Mucosa of gallbladder (tissue), 1 donor: ENCODE measurements at places on chromosomes 3 and 15.

GRCh38 chr3:11709782-11710181, 66.1 kb upstream of the VGLL4 start:
- no peak for DNase-seq

DNA sequence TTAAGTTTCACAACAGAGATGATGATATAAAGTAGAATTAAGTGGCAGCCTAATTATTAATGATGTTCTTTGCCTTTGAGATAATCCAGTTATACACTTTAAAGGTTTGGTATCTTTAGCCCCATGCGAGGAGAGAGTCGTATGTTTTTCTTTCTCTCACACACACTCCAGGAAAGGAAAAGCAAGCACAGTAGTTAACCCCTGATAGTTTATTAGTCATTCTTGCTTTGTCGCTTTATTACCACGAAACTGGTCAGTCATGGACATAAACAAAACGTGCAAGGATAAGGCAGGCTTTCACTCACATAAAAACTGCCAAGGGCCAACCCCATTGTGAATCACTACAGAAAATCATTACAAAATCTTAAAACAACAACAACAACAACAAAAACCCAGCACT, 866.9 kb downstream of the FHIT start:
- no peak for DNase-seq

DNA sequence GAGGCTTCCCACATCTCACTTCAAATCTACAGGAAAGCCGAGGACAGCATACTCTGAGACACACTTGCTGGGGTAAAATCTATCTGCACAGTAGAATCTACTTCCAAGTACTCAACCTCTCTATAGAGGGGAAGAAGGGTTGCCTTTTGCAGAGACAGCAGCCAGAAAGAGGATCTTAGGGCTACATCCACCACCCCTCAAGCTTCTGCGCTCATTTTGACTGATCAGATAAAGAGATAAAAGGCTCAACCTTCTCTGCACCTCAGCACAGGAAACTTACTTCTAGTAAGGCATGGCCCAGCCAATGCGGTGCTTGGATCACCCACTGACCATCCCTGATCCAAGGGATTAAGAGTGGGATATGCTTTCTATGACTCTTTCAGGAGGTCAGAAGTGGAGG, 6.9 kb upstream of the SLC9A9 start:
- no peak for DNase-seq

DNA sequence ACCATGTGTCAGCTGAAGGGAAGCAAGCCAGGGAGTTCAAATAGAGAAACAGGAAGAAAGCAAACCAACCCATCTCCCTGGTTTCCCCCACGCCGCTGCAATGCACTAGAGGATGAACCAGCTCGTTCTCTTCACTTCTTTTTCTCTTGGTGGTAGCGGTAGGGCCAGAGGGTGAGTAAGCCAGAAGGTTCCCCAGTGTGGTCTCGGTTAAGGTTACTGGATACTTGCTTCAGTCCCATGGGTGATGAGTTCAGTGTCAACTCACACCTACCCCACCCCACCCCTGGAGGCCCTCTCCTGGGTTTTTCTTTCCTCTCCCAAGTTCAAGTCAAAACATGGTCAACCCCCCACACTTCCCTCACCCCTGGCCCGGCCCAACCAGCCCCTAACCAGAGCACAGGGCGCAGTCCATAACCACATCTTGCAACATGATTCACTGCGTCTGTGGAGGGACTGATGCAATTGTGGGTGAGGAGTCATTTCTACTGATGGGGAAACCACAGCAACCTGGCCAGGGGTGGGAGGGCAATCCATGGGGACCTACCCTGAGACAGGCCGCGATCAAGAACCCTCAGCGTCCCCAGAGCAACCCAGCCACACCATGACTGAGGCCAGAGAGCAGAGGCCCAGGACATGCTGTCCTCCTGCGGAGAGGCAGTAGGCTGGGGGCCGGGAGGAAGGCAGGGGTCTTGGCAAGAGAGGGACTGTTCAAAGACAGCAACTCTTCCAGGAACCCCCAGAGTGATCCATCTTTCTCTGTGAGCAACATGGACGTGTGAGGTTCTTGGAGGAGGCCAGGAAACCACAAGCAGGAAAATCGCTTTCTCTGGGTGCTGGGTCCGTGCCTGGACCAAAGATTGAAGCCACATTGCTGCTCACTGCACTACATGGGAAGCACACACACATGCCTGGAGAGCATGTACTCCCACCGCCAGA, 276.6 kb downstream of the UACA start:
- no peak for DNase-seq

DNA sequence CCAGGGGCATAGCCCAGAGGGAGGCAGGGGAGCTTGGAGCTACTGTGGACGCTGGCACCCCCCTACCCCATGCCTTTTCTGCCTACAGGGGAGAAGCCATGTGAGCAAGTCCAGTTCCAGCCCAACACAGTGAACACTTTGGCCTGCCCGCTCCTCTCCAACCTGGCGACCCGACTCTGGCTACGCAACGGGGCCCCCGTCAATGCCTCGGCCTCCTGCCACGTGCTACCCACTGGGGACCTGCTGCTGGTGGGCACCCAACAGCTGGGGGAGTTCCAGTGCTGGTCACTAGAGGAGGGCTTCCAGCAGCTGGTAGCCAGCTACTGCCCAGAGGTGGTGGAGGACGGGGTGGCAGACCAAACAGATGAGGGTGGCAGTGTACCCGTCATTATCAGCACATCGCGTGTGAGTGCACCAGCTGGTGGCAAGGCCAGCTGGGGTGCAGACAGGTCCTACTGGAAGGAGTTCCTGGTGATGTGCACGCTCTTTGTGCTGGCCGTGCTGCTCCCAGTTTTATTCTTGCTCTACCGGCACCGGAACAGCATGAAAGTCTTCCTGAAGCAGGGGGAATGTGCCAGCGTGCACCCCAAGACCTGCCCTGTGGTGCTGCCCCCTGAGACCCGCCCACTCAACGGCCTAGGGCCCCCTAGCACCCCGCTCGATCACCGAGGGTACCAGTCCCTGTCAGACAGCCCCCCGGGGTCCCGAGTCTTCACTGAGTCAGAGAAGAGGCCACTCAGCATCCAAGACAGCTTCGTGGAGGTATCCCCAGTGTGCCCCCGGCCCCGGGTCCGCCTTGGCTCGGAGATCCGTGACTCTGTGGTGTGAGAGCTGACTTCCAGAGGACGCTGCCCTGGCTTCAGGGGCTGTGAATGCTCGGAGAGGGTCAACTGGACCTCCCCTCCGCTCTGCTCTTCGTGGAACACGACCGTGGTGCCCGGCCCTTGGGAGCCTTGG, 5.6 kb downstream of the CIB1 start:
- DNase-seq = no peak

GRCh38 chr3:5006755-5007202, 27.5 kb downstream of the BHLHE40 start:
- no peak for DNase-seq

DNA sequence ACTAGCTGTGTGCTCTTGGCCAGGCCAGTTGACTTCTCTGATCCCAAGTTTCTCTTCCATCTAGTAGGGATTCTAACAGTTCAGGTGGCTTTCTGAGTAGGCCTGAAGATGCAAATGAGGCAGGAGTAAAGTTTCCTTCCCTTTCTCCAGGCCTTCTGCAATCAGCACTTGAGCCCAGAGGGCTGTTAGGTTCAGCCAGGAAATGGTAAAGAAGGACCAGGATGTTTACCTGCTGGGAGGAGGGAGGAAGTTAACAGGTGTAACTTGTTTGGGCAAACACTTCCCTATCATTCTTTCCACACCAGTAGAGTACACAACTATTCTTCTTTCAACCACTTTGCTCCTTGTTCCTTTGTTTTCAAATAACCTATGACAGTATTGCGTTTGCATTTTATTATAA, 13.3 kb upstream of the TNFSF10 start:
- DNase-seq = no peak

DNA sequence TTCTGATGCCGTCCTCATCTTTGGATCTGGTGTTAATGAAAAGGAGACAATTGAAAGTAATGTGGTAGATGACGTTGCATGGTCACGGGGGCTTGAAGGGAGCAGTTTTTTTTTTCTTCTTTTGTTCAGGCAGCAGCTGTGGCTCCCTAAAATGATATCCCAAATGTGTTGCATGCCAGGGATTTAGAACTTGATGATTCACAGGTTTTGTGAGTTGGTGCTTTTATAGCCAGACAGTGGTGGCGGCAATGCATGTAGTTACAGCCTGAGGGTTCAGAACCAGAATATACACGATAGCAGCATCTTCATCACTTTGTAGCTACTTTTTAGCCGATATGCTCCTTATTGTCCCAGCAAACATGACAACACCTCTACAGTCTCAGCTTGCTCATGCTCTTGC, 133.4 kb downstream of the CHST2 start:
- DNase-seq = no peak

GRCh38 chr15:51374131-51374530, 32.7 kb downstream of the GLDN start:
- no peak for DNase-seq

DNA sequence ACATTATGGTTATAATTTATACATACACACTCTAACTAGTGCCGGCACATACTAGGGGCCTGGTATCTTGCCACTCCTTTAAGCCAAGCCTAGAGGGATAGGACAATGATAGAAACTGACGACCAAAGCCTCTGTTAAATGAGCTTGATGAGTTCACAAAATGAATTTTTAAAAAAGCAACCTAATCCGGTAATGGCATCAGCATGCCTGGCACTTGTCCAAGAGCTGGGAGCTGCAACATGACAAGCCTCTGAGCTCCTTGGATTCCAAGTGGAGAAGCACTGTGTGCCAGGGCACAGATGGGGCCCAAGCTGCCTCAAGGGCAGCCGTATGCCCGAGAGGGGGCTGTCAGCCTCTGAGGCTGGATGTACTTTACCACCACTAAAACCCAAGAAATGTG, 9.7 kb downstream of the ETV5 start:
- DNase-seq = peak; percentile 25
